Heart left ventricle (tissue), 16 donors: ENCODE measurements at places on chromosomes 16 and 17. TPM values are rescaled to one million over a fixed set of nuclear protein-coding genes. Genes with fewer than 3 reads are reported as not detected.

GRCh38 chr17:74213861-74214391, 555 bp downstream of the TTYH2 start:
- DNase-seq: no peak

GRCh38 chr16:694863-695354, 4.7 kb upstream of the WDR24 start:
- no peak for DNase-seq

DNA sequence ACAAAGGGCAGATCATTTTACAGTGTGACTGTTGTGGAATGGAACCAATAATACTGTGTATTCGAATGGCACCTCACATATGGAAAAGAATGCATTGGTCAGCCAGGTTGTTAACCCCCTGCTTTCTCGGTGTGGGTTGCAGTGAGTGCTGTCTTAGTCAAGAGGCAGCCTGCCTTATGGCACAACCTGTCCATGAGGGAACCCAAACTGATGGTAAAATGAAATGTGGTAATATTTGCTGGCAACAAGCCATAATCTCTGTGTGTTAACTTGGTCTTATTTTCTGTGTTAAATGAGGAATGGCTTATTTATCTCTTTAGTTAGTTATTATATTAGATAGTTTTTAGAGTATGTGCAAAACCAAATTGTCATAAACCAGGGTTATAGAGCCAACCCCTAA, 81.6 kb downstream of the TMC6 start:
- DNase-seq: no peak

DNA sequence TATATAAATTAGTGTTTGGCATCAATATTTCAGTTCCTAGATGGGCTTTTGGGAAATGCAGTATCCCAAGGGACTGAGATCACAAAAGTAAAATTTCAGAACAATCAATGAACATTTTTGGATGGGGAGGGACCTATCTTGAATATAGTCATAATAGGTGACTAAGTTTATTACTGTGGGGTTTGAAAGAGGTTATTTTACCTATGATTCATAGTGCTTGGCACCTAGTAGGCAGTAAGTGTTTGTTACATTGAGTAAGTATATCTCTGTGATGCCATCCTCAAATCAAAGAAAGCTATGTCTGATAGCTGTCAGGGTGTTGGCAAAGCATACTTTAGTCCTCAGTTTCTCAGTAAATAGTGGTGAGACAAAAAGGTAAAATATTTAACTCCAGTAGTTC, 36.9 kb downstream of the ZNF207 start:
- no peak for DNase-seq

DNA sequence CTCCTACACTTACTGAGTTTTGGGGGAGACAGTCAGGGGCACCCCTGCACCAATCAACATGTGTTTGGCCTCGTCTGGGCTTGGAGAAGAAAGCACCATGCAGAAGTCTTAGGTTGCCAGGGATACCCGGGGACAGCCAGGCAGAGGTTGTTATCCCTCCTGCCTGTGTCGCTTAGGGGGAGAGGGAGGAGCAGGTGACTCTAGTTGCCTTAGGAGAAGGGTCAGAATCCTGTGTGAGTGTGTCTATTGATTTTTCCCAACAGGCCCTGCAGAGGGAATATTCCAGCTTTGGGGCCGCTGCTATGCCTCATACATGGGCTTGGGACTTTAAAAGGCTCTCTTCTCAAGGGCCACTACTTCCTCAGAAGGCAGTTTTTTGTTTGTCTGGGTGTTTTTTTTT, 89.1 kb downstream of the RGS9 start:
- DNase-seq: no peak

DNA sequence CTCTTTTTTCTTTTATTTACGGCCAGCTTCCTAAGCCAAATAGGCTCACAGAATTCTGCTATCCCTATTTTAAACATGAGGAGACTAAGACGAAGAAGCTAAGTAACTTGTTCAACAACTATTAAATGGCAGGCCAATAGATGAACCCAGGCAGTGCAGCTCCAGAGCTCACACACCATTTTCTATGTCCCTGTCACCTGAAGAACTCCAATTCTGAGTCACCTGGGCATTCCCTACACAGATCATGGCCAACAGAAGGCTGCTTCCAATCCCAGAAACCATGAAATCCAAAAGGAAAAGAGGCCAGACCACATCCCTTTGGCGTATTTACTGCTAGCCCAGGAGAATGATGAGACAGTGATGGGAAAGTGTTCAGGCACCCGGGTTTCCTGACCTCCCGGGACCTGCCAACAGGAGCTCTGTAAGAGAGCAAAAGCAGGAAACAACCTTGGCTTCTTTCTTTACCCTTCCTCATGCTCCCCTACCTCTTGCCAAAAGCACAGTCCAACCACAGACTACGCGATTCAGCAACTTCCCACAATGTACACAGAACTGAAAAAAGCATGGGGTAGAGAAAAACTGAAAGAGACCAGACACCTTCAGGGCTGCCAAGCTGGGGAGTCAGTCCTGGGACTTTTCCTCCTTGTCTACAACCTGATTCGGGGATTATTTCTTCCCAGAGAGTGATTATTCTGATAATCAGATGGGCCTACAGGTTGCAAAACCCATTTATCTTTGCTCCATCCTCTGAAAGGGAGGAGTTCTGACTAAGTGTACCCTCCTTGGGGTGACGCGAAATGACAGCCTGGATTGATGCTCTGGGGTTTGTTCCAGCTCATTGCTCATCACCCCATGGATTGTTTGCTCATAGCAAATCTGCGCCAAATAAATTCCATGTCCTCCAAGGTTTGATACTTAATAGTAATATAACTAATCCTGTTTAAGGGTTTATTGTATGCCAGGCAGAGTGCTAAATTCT, 47.8 kb upstream of the HAS3 start:
- no peak for DNase-seq

DNA sequence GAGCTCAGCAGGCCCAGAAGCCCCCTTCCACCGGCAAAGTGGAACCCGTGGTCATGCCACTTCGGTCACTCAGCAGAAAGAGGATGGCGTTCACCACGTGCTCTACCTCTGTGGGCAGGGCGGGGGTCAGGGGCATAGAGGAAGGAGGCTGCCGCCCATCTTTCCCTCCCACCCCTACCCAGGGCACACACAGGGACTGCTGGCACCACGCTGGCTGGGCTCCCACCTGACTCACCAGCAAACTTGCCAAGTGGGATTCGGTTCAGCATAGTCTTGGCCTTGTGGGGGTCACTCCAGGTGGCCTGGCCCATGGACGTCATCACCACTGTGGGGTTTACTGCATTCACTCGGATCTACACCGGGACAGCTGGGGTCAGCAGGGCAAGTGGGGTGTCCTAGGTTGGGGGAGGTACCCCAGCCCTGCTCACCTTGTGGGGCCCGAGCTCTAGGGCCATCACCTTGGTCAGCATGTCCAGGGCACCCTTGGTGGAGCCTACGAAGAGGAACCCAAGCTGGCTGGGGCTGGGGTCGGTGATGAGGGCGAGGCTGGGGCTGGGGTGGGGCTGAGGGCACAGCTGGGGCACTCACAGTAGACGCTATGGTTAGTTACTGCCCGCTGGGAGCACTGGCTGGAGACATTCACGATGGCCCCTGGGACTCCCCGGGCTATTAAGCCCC, 1.4 kb downstream of the DCXR start:
- no peak for DNase-seq

The DLX4 gene
- total RNA-seq: 0.19 TPM

The HS3ST3A1 gene
- total RNA-seq: 5.0 TPM

The SUMO2 gene
- total RNA-seq: 50.1 TPM

The TM4SF5 gene
- total RNA-seq: not detected

The MYCBPAP gene
- 0.42 TPM for total RNA-seq
